D721Med (cell line): ENCODE measurements at places on chromosomes 3 and 15.

DNA sequence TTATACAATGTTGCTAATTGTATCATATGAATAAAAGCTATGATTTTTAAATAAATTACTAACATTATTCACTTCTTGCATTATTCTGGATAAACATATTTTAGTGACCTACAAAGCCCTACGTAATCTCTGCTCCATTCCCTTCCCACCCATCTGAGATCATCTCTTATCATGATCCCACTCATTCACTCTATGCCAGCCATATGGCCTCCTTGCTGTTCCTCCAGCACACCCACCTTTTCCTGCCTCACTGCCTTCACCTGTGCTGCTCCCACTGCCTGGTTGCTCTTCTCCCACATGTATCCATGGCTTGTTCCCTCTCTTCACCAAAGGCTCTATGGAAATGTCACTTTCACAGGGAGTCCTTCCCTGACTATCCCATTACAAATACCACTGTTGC, 7.3 kb upstream of the USP8 start:
- DNase-seq, result no peak

- DNase-seq, result no peak
Measured at GRCh38 chr15:92076541-92076940, 223.0 kb downstream of the SLCO3A1 start.

DNA sequence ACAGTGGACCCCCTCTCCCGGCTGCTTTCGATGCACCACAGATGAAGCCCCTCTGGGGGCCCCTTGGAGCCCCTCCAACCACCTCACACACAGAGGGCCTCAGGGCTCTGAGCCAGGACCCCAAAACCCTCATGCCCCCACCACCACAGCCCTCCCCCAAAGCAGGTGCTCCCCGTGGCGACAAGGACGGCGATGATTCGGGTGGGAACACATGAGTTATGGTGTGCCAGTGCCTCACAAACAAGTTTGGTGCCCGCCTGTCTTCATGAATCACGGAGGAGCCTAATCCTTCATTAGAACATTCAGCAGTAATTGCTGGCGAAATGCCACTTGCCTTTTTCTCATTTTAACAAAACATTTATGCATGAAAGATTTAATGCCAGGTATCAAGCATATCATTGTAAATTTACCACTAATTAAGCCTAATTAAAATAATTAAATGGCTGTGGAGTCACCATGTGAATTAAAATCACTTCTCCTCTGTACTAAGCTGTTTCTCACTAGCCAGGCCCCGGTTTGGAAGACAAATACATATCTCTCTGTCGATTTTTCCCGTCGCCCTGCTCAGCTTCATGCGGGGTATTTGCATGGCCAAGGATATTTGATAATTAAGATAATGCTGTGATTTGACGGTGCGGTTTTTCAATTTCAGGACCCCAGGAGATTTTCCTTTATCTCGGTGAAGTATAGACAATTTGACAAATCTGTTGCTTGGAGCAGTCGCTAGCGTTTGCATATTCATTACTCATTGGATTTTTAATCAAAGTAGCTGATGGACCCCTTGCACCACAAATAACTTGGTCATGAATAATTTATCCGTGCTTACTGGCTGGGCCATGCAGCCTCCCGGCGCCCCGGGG, 157.0 kb downstream of the TLE3 start:
- no peak for DNase-seq

- no peak for DNase-seq
Measured at GRCh38 chr15:51992953-51993352, 21.4 kb upstream of the LEO1 start.

DNA sequence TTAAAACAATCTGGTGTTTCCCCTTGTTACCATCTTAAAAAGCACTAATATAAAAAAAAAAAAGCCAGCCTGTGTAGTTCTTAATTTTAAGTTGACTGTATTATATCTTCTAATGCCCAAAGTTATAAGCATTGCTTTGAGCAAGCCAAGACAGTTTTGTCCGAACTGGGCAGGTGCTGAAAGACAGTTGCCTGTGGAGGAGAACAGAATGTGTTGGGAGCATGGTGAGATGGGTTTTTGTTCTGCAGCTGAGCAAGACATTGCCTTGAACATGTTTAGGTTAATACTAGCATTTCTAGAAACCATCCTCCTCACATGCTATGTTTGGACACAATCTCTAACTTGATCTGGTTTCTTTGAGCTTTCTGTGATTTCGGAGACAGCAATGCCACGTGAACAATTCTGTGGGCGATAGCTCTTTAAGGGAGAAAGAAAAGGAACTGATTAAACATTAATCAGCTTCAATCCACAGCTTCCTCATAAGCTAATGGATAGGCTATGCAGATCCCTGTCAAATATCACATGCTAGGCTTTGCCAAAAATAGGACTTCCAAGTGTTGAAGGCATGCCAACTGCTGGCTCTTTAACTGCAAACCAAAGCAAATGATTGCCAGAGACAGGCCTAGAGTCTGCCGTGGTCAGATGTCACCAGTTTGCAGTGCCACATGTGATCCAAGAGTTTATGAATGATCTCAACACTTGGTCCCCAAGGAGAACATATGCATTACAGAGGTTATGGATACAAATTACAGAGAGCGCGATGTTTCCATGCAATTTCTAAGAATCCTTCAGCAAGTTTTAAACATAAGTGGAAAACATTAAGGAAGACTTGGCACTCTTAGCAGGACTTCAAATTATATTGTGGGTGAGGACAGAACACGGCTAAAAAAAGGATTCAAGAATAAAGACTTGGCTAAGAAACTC, 428.1 kb downstream of the ROBO2 start:
- DNase-seq, result no peak

GRCh38 chr15:64121614-64122013, 25.8 kb downstream of the SNX1 start:
- no peak for DNase-seq

- DNase-seq, result no peak
Measured at GRCh38 chr3:632571-633170, 436.1 kb downstream of the CHL1 start.

DNA sequence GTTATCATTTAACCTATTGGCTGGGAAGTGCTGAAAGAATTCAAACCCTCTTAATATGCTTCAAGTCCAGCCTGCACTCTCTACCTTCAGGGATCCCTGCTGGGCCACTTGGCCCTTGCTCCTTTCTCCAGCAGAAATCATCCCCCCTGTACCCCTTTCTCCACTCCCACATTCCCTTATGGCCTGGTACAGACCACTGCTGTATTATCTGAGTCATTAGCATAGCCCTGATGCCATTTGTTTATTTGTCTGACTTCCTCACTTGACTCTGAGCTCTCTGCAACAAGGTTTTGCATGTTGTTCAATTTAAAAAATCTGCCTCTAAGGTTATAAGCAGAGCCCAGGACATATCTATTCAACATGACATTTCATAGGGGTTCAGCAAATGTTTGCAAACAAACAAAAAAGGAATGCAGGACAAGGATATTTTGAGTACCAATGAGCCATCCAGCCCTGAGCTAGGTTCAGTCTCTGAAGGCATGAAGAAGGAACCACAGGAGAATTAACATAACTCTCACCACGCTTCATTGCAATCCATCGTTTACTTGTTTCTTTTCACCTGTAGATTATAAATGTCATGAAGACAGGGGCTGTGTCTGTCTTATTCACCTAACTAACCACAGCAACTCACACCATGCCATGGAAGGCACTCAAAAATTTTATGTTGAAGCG, 26.6 kb upstream of the HES1 start:
- no peak for DNase-seq

DNA sequence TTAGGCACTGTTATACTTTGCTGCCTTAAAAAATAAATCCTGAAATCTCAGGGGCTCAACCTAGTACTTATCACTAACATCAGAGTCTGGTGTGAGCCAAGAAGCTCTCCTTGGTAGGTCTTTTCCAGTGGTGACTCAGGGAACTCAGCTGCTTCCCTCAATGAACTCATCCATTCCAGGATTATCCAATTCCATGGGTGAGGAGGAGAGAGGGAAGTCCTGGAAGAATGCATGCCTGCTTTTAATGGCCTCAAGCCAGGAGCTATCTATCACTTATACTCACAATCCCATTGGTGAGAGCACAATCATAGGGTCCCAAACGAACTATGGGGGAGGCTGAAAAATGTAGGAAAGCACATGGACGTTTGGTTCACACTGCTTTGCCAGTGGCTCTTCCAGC, 113.6 kb downstream of the POLR2M start:
- no peak for DNase-seq

GRCh38 chr3:109569135-109569846, 231.9 kb upstream of the DPPA4 start:
- DNase-seq, result no peak

- DNase-seq, result no peak
Measured at GRCh38 chr15:96337365-96338023, 7.0 kb downstream of the NR2F2 start.

GRCh38 chr15:99943466-99943865, 210.2 kb upstream of the LYSMD4 start:
- no peak for DNase-seq

GRCh38 chr3:115912372-115912771, 289.1 kb downstream of the GAP43 start:
- DNase-seq, result no peak

- DNase-seq, result no peak
Measured at GRCh38 chr3:190261015-190261414, 61.2 kb downstream of the CLDN1 start.

DNA sequence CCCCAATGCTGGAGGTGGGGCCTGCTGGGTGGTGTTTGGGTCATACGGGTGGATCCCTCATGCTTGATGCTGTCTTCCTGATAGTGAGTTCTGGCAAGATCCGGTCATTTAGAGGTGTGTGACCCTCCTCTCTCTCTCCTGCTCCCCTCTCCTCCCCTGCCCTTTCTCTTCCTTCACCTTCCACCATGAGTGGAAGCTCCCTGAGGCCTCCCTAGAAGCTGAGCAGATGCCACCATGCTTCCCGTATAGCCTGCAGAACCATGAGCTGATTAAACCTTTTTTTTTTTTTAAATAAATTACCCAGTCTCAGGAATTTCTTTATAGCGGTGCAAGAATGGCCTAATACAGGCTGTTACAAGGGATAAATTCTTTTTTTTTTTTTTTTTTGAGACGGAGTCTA, 36.3 kb upstream of the IQSEC1 start:
- no peak for DNase-seq

GRCh38 chr3:64496786-64497490, 190.9 kb downstream of the ADAMTS9 start:
- no peak for DNase-seq

- no peak for DNase-seq
Measured at GRCh38 chr3:129491794-129492193, 36.6 kb upstream of the RHO start.

- no peak for DNase-seq
Measured at GRCh38 chr3:15647611-15648167, 46.1 kb downstream of the BTD start.

DNA sequence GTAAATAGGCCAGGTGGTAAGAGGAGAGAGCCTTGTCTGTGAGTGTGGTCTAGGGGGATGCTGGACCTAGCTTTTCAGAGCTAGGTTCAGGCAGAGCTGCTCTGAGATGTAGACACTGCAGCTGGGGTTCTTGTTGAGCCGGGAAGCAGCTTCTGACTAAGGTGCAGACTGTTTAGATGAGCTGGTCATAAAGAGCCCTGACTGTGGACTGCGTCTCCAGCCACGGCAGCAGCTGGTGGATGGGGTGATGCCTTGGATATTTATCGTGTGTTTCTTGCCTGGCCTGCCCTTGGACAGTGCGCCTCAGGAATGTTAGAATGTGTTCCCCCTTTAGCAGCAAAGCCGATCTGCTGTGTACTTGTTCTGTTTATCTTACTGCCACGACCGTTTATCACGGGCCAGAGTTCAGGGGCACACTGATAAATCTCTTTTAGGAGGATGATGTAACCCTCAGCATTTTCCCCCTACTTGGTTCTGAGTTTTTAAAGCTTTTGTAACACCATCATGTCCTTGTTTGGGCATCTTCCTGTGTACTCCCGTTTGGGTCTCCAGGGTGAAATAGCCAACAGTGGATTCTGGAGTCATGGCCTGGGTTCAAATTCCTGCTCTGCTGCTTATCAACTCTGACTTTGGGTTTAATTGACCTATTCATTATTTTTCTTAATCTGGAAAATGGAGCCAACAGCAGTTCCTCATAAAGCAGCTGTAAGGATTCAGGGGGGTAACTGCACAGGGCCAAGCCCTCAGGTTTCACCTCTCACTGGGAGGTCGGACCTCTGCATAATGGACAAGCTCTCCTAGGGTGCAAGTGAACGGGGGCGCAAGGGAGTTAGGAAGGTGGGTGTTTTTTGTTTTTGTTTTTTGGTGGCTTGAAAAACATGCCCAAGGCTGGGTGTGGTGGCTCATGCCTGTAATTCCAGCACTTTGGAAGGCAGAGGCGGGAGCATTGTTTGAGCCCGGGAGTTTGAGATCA, 51.4 kb downstream of the FLNB start:
- no peak for DNase-seq

- DNase-seq, result no peak
Measured at GRCh38 chr3:59142556-59142955, 92.7 kb upstream of the CFAP20DC start.

- no peak for DNase-seq
Measured at GRCh38 chr15:41919954-41920538, 26.2 kb upstream of the SPTBN5 start.

- DNase-seq, result no peak
Measured at GRCh38 chr15:40436892-40437751, 3.6 kb upstream of the BAHD1 start.

DNA sequence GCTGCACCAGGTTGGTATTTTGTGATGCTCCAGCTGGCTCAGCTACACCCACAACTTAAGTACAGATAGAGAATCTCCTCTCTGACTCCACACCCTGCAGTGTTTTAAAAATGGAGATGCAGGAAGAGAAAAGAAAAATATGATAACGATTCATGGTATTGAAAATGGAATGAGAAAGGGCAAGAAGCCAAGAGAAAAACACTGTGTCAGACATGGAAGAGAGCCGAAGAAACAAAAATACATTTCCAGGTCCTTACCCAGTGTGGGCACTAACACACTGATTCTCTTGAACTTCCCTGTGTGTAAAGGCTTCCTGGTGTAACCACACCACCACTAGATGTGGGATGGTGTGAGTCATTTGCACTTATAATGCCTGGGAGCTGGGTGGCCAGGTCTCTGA, 93.1 kb downstream of the GMPS start:
- DNase-seq, result no peak

GRCh38 chr15:91541286-91541685, 312.2 kb upstream of the SLCO3A1 start:
- DNase-seq, result no peak

- DNase-seq, result no peak
Measured at GRCh38 chr15:29822684-29823459, 604 bp upstream of the TJP1 start.

GRCh38 chr3:35739181-35739809, 100.0 kb downstream of the ARPP21 start:
- no peak for DNase-seq

- DNase-seq, result no peak
Measured at GRCh38 chr15:81111510-81112470, 22.3 kb upstream of the CFAP161 start.

- no peak for DNase-seq
Measured at GRCh38 chr3:157027861-157028745, 131.8 kb downstream of the CCNL1 start.

DNA sequence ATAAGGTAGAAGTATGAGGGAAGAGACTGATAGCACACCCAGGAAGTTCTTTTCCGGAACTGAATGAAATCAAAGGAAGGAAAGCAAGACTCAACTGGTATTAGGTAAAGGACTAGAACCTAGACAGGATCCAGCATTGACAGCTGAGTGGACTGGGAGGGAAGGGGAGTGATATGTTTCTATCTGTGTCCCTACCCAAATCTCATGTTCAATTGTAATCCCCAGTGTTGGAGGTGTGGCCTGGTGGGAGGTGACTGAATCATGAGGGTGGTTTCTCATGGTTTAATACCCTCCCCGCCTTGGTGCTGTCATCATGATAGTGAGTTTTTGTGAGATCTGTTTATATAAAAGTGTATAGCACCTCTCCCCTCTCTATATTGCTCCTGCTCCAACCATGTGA, 415.9 kb upstream of the KCNMB2 start:
- no peak for DNase-seq
